Right kidney (tissue), 9 donors: ENCODE measurements at places on chromosomes 4 and X.

- no peak for DNase-seq
Measured at GRCh38 chr4:95544113-95545103, 4.4 kb downstream of the UNC5C start.

GRCh38 chr4:118279920-118280432 is 72.8 kb downstream of the PRSS12 start:
- DNase-seq, result no peak

GRCh38 chr4:188819233-188819632 is 680.0 kb downstream of the TRIML1 start:
- DNase-seq, result no peak

DNA sequence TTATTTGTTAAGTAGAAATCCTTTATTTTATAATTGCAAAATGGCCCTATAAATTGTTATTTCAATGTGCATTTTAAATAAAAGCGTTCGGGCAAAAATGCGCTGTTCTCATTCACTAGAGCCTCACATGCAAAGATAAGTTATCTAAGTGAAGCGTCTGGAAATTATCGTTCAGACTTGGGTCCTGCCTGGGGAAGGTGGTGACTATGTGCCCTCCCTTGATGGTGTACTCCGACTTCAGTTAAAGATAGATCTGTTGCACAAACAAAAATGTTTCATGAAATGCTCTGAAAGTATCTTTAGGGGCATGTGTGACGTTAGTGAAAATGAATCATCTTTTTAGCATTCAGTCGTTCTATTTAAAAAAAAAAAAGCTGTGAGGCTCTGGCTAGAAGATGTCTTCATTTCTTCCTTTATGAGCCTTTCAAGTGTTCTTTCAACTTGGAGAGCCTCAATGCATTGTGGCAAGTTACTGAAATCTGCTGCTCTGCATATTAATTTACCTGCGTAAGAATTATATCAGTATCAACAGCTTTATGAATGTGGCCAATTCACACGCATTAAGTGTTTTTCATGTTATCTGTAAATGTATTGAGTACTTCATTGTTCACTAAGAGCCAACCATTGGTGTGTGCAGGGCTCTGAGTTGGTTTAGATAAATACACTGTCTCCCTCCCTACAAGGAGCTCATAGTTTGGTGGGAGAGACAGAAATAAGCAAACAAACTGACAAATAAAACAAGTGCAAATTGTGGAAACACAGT is 83.0 kb downstream of the AFF1 start:
- no peak for DNase-seq

GRCh38 chr4:133581996-133582619 is 433.0 kb downstream of the PCDH10 start:
- no peak for DNase-seq

GRCh38 chr4:123443401-123444289 is 47.0 kb downstream of the SPRY1 start:
- DNase-seq, result peak; percentile 39

DNA sequence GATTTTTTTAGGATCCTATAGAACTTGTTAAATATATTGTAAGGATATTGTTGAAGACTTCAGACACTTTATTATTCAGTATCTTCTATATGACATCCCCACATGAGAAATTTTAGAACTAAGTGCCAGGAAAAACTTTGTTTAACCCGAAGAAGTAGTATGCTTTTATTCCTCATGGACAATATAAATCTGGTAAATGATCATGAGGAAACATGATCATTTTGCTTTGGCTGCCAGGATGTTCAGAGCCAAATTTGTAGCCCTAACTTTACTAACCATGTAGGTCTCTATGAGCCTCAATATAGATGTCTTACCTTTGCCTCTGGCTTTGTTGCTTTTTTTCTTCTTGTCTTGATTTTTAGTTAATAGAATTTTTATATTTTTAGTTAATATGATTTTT is 77.8 kb upstream of the TEX13D start:
- no peak for DNase-seq
